Neural crest cell (in vitro differentiated cells): ENCODE measurements at places on chromosomes 11 and 22.

- no peak for DNase-seq
Observed at GRCh38 chr22:46900549-46900948, 138.1 kb downstream of the TBC1D22A start.

DNA sequence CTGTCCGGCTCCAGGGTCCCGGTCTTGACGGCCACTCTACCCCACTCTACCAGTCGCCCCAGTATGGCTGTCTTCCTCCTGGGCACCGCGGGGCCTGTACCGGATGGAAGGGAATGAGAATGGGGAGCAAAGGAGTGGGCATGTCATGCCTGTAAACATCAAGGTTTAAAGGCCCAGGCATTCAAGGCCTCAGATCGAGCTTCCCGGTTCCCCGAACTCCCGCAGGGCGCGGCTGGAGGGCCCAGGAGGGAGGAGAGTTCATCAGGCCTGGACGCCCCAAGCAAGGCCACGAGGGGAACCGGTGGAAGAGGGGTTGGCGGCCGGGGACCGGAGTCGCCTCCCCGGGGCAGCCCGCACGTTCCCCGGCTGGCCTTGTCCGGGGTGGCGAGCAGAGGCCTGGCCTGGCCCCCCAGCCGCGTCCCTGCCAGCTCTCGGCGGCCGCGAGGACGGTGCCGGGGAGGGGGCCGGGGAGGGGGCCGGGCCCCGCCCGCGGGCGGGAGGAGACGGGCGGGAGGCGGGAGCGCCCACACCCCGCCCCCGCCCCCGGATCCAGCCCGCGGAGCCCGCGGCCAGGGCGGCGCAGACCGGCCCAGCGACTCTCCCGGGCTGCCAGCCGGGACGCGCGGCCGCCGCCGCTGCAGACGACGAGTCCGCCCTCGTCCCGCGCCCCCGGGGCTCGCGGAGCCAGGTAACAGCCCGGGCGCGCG, at the start of gene CDC42EP1:
Gene CDC42EP1 (plus strand): TSS at position 580 of the 707 bp plus-strand sequence. CDS start 5,870 bp downstream, outside the sequence.
- DNase-seq: no peak

DNA sequence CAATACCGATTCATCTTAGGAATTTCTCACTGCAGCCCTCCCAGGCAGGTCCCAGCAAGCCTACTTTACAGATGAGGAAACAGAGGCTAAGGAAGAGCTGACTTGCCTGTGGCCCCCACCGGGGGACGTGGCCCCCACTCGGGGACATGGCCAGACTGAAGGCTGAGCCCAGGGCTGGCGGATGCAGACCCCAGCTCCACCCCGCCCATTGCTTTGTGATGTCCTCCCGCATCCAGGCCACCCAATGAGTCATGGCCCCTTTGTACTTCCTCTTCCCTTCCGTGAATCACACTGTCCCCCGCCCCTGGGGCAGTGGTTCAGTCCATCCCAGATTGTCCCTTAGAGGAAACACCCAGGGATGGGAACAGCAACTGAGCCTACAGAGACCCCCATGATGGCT, 116.0 kb upstream of the ANO1 start:
- no peak for DNase-seq

- no peak for DNase-seq
Observed at GRCh38 chr22:37229805-37230672, 14.0 kb downstream of the RAC2 start.

GRCh38 chr11:4862447-4863236, 13.6 kb upstream of the OR51S1 start:
- DNase-seq: no peak
